Stimulated activated CD8-positive, alpha-beta memory T cell treated with anti-CD3 and anti-CD28 coated beads, Interleukin-7, amount 100 ng/mL, for 1 hour (primary cell): ENCODE measurements at places on chromosomes 2 and 18.

DNA sequence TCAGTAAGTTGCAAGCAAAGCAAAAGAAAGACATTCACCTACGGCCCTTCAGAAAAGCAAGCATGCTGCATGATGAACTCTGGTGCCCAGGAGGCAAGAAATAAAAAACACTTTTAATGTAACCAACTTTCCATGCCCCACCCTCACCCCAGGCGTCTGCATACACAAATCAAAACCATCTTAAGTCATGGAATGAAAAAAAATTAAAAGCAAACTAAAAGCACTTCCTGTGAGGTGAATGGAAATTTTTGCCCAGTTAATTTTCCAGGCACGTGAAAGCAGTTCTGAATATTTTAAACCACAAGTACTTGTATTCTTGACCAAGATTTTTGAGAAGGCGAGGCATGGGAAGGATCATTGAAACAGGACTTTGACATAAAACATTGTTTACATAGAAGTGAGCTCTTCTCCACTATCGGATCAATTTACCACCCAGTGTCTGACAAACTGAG lies 2.5 kb upstream of the ICOS start:
- peak; percentile 37 for DNase-seq

DNA sequence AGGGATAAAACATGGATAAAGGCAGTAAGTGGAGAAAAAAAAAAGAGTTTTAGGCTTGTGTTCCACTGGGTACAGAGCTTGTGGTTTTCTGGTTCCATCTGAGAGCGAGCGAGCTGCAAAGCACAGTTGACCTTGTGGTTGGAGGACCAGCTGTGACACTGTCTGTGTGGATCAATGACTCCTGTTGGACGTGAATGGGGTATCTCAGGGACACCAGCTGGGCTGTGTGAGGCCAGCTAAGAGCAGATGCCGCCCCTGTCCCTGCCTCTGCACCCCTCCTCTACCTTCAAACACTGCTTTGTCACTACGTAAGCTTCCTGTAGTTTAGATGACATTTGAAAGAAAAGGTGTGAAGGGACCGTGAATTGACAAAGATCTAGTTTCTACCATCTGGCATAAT lies 67.8 kb downstream of the QPCT start:
- DNase-seq, result no peak

- no peak for DNase-seq
Measured at GRCh38 chr2:2853346-2853745, 522.3 kb upstream of the MYT1L start.

DNA sequence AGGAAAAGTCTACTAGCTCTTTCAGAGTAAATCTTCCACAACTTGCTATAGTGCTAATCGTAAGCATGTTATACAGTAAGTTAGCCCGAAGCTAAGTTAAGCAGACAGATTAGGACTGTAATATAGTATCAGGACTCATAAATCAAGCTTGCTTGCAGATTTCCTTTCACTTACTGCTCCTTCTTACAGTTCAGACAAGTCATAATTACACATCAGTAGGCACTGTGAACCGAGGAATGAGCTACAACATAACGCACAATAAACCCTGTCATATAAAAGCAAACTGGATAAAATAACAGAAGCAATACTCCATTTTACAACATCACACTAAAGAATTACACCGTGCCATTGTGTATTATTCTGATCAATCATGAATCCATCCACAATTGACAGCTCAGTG lies 832.6 kb upstream of the ZEB2 start:
- DNase-seq, result no peak

- no peak for DNase-seq
Measured at GRCh38 chr2:240236217-240237111, 96.0 kb upstream of the OTOS start.

DNA sequence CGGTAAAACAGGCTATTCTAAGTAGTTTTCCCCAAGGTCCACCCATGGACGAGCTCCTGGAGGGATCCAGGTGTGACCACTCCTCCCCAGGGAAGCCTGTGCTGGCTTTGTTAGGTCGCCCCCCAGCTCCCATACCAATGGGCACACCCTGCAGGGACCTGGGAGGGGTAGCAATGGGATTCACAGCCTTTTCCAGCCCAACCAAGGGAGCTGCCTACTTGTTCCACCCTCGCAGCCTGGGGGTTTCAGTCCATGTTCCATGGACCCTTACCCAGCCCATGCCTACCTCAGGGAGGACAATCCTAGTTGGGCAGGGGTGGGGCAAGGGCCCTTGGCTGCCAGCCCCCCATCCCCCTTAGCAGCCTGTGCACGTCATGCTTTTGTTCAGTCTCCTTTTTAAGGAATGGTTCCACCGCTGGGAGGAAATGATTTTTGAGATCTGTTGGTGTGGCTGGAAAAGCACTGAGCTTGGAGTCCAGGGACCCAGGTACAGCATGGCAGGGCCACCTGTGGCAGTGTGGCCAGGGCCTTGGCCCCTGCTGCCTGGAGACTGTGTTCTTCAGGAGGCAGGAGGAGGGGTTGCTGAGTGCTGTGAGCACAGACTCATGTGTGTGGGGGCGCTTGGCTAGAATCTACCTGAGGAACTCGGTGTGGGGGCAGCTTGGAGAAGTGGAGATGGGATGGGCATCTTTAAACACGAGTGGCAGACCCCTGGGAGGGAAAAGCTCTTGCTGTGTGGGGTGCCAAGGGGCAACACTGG lies 166.8 kb downstream of the TWIST2 start:
- DNase-seq, result no peak
